ENCODE measurements at places on chromosomes 4 and X. TPM values are rescaled to one million over a fixed set of nuclear protein-coding genes. Genes with fewer than 3 reads are reported as not detected.

NAA15 gene
- total RNA-seq, result 23.9 TPM

PRR32 gene
- not detected for total RNA-seq

SPARCL1 gene
- not detected for total RNA-seq

GYPB gene
- total RNA-seq, result not detected

LCORL gene
- total RNA-seq, result 2.9 TPM

UBA1 gene
- 187 TPM for total RNA-seq

ATP2B3 gene
- 0.13 TPM for total RNA-seq

GAGE12J gene
- not detected for total RNA-seq

DUSP9 gene
- 1.0 TPM for total RNA-seq

GPR119 gene
- total RNA-seq, result not detected

NXF2 gene
- not detected for total RNA-seq

DAPP1 gene
- not detected for total RNA-seq

OTC gene
- total RNA-seq, result not detected

SASH3 gene
- not detected for total RNA-seq

CTAG1B gene
- not detected for total RNA-seq

RXFP1 gene
- total RNA-seq, result not detected

PIGA gene
- total RNA-seq, result 8.9 TPM

PNPLA4 gene
- 13.0 TPM for total RNA-seq

HSFX2 gene
- 0.19 TPM for total RNA-seq

LIMCH1 gene
- 55.2 TPM for total RNA-seq

GAGE12F gene
- not detected for total RNA-seq

SPANXA1 gene
- 0.25 TPM for total RNA-seq

CENPVL2 gene
- total RNA-seq, result not detected

PCDH10 gene
- total RNA-seq, result 0.12 TPM

SYTL5 gene
- total RNA-seq, result 0.23 TPM

FAM149A gene
- 1.6 TPM for total RNA-seq

CLNK gene
- not detected for total RNA-seq

SPIN4 gene
- 5.2 TPM for total RNA-seq

RNF212 gene
- total RNA-seq, result 0.81 TPM

HTR2C gene
- total RNA-seq, result not detected

ATP1B4 gene
- total RNA-seq, result 0.02 TPM

CTAG2 gene
- total RNA-seq, result not detected

GAGE12E gene
- not detected for total RNA-seq

P2RY4 gene
- not detected for total RNA-seq

All from A549 treated with dexamethasone at 1 μM for 4 hours (cell line).